ENCODE measurements at places on chromosomes 2 and 18.

GRCh38 chr2:58107803-58108710 is 61.5 kb downstream of the VRK2 start:
- peak; percentile 48 for DNase-seq

DNA sequence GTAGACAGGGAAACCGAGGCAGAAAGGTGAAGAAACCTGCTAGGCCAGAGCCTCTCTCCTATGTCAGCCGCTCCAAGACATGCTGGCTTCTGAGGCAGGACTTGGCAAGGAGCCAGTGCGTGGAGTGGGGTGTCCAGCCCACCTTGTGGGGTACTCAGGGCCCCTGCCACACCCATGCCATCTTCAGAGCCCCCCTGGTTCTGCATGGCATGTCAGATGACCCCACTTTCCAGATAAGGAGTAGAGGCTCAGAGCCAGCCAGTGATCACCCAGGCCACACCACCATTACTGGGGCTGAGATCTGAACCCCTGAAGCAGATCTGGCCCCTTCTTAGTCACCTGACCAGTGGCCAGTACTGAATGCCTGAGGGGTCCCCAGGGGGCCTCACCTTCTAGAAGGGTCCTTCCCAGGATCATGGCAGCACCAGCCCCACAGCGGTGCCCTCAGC is 14.7 kb downstream of the CROCC2 start:
- no peak for DNase-seq

- DNase-seq = no peak
Measured at GRCh38 chr2:177894546-177894945, 178.0 kb downstream of the PDE11A start.

- no peak for DNase-seq
Measured at GRCh38 chr18:3044931-3045698, 32.2 kb upstream of the LPIN2 start.

- DNase-seq = no peak
Measured at GRCh38 chr18:48815179-48815515, 135.6 kb downstream of the SMAD7 start.

- DNase-seq = no peak
Measured at GRCh38 chr2:127425540-127426490, 7.6 kb downstream of the PROC start.

GRCh38 chr2:220134756-220135534 is 507.5 kb downstream of the SLC4A3 start:
- no peak for DNase-seq

DNA sequence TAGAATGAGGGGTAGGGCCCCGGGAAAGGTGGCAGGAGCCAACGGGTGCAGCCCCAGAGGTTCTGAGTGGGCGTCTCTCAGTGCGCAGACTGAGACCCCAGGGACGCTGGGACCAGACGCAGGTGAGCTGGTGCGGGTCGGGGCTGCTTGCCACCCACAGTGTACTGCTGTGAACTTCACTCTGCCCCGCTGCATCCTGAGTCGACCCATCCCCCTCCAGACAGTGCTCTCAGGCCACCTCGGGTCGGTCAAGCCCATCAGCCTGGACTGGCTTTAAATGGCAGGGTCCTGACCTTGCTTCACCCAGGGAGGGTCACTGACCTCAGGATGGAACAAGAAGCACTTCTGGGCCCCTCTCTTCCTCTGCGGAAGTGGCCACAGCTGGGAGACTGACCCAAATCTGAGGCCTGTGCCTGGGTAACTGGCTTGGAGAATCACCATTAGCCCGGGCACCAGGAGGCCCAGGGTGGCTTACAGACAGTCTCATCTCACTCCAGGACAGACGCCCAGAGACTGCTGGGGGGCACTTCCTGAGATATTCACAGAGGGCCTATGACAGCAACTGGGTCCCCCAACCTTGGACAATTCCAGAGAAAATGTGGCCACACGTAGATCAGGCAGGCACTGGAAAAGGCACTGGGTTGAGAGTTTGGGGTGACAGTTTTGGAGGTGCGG is 23.7 kb upstream of the BOK start:
- DNase-seq = no peak

- DNase-seq = no peak
Measured at GRCh38 chr2:188511346-188511745, 219.7 kb downstream of the GULP1 start.

DNA sequence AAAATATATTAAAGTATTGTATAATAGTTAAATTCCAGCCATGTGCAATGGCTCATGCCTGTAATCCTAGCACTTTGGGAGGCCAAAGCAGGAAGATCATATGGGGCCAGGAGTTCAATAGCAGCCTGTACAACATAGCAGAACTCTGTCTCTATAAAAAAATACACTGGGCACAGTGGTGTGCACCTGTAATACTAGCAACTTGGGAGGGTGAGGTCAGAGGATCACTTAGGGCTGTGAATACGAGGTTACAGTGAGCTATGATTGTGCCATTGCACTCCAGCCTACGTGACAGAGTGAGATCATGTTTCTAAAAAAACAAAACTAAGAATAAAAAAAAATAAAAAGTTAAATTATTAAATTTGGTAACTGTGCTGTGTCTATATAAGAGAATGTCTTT is 36.1 kb downstream of the ZRANB3 start:
- DNase-seq = no peak

- no peak for DNase-seq
Measured at GRCh38 chr2:228827056-228827700, 443.9 kb downstream of the PID1 start.

GRCh38 chr2:172662099-172662498 is 73.5 kb upstream of the RAPGEF4 start:
- DNase-seq = no peak

GRCh38 chr2:134425724-134426496 is 172.0 kb downstream of the MGAT5 start:
- DNase-seq = no peak

GRCh38 chr2:196939371-196939770 is 12.9 kb upstream of the PGAP1 start:
- DNase-seq = no peak

DNA sequence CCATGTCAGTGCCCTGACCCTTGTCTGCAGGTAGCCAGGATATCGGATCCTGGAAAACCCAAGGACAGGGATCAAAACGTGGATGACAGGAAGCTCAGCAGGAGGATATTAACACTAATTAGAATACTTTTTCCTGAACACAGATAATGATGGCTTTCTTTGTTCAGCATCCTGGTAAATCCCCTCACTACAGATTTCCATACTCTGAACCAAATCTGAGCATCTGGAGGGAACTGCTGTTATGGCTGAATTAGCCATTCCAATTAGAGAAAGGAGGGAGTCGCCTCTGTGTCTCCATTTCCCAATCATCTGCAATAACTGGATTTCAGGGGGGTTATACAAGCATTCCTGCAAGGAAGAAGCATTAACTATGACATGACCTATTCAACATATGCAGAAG is 24.4 kb downstream of the CXCR4 start:
- no peak for DNase-seq

- no peak for DNase-seq
Measured at GRCh38 chr2:220811115-220811514, 761.0 kb downstream of the EPHA4 start.

DNA sequence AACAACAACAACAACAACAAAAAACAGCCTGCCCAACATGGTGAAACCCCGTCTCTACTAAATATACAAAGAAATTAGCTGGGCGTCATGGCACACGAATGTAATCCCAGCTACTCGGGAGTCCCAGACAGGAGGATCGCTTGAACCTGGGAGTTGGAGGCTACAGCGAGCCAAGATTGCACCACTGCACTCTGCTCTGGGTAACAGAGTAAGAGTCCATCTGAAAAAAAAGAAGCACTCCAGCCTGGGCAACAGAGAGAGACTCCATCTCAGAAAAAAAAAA is 344.1 kb upstream of the PLGLB2 start:
- DNase-seq = no peak

DNA sequence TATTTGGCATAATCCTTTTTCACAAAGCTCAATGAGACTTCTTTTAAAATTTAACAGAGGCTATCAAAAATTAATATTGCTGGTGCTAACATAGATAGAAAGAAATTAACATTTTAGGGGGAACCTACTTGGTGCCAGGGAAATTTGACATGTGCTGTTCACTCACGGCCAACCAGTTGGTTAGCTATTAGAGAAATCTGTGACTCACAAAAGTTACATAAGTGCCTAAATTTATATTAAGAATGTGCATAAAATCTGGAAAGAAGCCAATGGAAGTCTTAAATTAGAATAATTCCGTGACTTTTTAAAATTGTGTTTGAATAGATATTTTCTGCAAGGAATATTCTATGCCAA is 184.3 kb upstream of the MAP2 start:
- DNase-seq = no peak

DNA sequence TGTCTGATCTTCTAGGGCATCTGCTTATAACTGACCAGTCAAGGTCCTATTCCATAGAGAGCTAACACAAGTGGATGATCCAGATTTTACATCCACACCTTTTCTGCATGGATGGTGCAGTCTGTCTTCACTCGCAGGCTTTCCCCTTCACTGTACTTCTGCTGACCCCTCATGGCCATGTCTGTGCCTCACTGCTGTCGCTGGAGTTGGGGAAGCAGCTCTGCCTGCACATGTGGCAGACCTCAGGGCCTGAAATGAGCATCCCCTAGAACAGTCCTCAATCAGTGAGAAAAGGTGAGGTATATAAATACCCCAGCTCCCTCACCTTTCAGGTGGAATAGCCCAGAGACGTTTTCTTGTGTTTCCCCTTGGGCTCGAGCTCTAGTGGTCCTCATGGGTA is 233.8 kb downstream of the ANKRD36B start:
- no peak for DNase-seq

- no peak for DNase-seq
Measured at GRCh38 chr2:157790780-157791179, 85.3 kb downstream of the ACVR1 start.

GRCh38 chr2:197954328-197954727 is 149.9 kb downstream of the PLCL1 start:
- no peak for DNase-seq

DNA sequence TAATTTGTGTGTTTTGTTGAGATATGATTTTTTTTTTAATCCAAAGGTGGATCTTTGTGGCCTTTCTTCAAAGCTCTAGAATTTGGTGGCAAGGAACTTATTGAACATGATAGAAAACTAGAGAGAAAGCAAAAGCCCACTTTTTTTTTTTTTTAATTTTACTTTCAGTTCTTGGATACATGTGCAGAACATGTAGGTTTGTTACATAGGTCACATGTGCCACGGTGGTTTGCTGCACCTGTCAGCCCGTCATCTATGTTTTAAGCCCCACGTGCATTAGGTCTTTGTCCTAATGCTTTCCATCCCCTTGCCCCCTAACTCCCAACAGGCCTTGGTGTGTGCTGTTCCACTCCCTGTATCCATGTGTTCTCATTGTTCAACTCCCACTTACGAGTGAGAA is 135.9 kb downstream of the RHBDD1 start:
- no peak for DNase-seq

DNA sequence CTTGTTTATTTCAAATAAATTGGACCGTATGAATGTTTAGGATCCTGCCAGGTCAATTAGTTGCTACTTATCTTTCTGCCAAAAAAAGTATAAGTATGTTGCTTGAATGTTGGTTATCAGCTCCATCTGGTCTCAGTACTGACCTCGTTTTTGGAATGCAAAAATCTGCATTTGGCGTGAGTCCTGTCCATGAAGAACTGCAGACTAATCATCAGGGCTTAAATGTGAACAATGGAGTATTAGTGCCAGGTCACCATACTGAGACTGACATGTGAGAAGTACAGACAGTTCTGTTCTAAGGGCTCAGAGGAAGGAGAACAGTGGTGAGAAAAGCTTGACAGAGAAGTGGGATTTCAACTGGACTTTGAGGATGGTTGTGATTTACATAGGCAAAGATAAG is 393.1 kb upstream of the SLC14A2 start:
- peak; percentile 78 for DNase-seq

- DNase-seq = no peak
Measured at GRCh38 chr2:20682167-20682920, 15.4 kb downstream of the GDF7 start.

DNA sequence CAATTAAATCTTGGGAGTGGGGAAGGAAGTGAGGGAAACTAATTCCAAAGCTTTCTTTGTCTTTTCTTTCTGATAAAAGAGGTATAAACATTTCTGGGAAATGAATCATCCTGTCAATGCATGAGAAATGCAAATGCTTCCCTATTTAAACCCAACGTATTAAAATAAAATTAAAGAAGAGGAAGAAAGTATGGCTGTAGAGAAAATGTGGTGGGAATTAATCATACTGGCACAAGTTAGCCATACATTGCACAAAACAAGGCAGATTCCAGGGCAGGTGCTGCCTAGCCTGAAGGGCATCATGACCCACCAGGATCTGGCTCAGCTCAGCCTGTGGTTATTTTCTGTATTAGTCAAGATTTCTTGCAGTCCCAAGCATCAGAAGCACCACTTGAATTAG is 338.0 kb downstream of the NYAP2 start:
- peak; percentile 34 for DNase-seq

DNA sequence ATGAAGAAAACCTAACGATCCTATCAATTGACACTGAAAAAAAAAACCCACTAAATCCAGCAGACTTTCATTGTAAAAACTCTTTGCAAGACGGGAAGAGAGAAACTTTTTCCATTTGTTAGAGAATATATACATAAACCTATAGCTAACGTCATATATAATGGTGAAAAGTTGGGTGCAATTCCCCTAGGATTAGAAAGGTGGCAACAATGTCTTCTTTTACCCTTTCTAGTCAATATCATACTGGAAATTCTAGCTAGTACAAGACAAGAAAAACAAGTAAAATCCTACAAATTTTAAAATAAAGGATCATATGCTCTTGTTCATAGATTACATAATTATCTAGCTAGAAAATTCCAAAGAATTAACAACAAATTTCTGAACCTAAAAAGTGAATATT is 1596.5 kb upstream of the LRRTM1 start:
- no peak for DNase-seq

- no peak for DNase-seq
Measured at GRCh38 chr2:16663121-16663905, 2.3 kb downstream of the CYRIA start.

GRCh38 chr2:10520154-10520553 is 72.0 kb upstream of the ODC1 start:
- no peak for DNase-seq

- no peak for DNase-seq
Measured at GRCh38 chr2:36476411-36476810, 120.8 kb downstream of the CRIM1 start.

DNA sequence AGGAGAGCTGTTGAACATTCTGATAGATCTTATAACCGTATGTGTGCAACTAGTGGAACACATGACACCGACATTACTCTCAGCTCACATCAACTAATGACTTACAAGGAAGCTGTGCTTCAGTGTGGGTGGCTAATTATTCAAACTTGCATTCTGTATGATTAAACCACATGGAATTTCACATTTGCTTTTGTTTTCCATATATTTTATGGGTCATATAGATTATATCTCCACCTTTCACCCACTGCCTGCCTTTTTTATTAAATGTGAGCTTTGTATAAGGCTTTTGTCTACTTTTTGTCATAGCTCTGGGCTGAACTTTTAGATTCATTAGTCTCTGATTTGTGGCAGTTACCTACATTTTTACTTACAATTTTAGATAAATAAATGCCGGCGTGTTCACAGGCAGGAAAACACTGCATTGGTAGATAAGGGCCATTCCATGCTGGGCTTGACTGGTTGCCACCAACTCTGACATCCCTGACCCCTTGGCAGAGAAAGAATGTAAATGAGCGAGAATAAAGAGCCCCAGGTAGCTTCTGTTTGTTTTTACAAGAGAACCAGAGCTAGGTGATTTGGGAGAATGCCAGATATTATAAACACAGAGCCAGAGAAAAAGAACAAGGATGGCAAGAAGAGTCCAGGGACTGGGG is 35.7 kb downstream of the LYPD6 start:
- DNase-seq = peak; percentile 87

GRCh38 chr18:32349728-32350395 is 120.8 kb downstream of the GAREM1 start:
- DNase-seq = peak; percentile 94

GRCh38 chr2:28590496-28591301 is 94.8 kb downstream of the PLB1 start:
- no peak for DNase-seq

GRCh38 chr2:102262216-102263129 is 48.9 kb upstream of the IL1RL1 start:
- DNase-seq = no peak
